Keratinocyte (primary cell): ENCODE measurements at places on chromosomes 11 and 22.

- DNase-seq: no peak
Measured at GRCh38 chr22:36587289-36588154, 58.6 kb upstream of the EIF3D start.

- DNase-seq: no peak
Measured at GRCh38 chr11:2741006-2741376, 41.2 kb upstream of the KCNQ1OT1 start.

DNA sequence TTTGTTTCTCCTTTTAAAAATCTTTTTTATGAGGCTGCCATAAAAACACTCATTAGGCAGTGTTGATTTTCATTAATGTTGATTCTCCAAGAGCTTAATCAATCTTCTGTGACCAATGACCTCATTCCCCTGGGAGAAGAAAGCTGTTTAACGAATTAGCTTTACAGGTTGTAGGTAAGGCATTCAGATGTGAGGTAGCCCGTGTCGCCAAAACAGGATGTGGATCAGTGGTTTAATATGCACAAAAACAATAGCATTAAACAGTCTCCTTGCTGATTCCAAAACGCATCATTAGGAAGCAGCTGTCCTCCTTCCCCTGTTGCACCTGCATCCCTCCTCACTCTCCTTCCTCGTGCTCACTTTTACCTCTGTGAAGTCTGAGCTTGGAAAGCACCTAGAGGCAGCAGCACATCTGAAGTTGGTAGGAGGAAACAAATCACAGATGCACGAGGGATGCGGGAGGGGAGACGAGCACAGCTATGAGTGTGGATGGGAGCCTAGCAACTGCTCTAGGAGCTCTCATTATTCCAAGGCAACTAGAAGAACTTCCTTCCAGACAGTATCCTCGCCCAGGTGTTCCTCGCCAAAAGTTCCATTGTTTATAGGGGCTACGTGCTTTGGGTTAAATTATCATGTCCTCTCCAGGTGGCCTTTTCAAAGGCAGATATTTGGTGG lies 179.4 kb upstream of the SNX19 start:
- no peak for DNase-seq

DNA sequence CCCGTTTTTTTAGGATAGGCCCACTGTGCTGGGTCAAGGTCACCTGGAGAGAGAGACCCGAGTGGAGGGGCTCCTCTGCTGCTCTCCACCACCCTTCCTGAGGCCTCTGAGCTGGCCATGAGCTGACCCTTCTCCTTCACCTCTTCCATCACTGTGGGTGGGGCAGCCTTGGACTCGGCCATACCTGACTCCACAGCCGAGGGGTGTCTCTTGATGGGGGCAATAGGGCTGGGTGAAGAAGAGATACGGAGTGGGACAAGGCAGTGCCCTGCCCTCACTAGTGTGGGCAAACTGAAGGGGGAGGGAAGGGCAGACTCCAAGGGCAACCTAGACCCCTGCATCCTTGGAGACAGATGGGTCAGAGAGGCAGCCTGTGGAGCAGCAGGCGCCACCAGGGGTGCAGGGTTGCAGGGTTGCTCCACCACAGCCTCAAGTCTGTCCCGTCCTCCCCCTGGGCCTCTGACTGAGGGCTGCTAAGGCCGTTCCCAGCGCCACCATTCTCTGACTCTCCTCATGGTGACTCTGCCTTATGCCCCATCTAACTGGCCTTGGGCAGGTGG lies 20.1 kb upstream of the NECTIN1 start:
- DNase-seq: no peak
